Mucosa of descending colon (tissue), 3 donors: ENCODE measurements at places on chromosomes 7 and 10. TPM values are rescaled to one million over a fixed set of nuclear protein-coding genes. Genes with fewer than 3 reads are reported as not detected.

DNA sequence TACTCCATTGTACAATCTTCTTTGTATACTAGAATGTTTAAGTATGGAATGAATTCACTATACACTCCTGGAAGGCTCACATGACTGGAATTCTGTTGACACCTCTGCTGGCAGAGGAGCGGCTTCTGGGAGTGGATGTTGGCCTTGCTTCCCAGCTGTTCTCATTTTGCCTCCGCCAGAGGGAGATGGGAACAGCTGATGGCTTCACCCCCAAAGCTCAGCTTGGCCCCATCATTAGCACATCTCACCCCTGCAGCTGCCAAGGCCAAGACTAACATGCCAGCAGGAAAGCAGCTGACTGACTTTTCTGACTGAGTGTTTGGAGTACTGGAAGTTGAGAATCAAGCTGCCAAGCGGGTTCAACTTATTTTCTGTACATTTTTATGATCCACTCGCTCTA, 15.1 kb downstream of the ADAM12 start:
- DNase-seq, result peak; percentile 39

DNA sequence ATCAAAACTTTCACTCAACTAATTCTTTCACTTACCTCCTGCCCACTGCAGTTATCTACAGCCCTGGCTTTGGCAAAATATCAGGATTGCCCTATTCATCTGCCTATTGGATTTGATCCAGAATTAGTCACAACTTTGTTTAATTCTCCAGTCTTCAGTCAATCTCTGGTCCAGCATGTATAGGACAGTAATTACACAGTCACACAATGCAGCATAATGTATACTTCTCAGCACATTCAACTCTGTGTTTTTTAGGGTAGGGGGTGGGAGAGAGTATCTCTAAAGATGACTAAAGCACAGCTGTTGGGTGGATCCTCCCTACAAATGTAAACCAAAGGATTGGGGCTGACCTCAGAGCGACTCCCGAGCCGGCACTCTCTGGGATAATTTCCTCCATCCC, 17.7 kb upstream of the NRP1 start:
- DNase-seq, result no peak

DNA sequence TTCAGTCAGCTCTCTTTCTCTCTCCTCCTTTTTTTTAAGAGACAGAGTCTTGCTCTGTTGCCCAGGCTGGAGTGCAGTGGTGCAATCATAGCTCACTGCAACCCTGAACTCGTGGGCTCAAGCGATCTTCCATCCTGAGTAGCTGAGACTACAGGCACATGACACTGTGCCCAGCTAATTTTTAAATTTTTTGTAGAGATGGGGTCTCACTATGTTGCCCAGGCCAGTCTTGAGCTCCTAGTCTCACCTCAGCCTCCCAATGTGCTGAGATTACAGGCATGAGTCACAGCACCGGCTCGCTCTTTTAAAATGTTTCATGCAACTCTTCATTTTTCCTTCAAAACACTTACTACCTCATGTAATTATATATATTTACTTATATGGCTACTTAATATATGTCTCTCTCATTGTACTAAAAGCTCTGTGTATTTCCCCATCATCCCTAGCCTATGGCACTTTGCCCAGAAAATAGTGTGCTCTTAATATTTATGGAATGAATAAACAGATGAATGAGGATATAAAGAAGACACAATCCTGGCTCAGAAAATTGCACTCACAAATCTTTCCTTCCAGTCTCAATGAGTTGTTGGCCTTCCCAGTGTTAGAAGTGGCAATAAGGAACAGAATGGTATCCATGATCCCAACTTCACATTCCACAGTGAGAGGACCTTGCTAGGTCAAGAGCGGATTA, 33.9 kb downstream of the EBLN1 start:
- no peak for DNase-seq

GRCh38 chr7:27064159-27064558, 31.6 kb downstream of the HOXA1 start:
- no peak for DNase-seq

- DNase-seq, result no peak
These were observed 504.4 kb downstream of the LRMDA start for GRCh38 chr10:75935650-75936400.

- DNase-seq, result no peak
These were observed 188.4 kb downstream of the SEM1 start for GRCh38 chr7:96521068-96521894.

DNA sequence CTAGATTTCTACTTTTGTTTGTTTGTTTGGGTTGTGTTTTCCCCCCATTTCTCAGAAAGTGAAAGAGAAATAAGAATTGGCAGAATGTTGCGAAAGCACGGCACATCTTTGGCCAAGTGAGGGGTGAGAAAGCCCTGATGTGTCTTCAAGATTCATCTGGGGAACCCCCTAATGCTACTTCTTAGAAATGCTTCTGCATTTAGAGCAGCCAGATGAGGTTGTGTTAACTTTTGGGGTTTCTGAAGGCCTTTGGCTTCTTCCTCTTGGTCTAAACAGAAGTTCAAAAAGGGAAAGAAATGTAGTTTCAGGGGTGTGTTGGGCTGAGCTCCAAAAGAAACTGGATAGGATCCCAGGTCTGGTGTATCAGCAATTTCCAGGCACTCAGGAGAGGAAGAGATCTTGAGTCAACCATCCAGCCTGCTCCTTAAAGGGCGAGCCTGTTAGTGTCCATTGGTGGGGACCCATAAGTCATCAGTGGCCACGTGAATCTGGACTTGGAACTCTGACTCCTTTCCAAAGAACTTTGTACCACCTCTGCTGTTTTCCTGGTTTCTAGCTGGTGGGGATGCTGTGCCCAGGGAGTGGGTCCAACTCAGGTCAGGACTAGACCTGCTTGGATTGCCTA, 6.5 kb downstream of the DUSP5 start:
- DNase-seq, result no peak

- DNase-seq, result no peak
These were observed 3.4 kb downstream of the FAS start for GRCh38 chr10:88994019-88994418.

GRCh38 chr10:110918269-110918642, 724 bp downstream of the BBIP1 start:
- DNase-seq, result peak; percentile 97

GRCh38 chr10:26730552-26730951, 33.1 kb downstream of the PDSS1 start:
- no peak for DNase-seq

DNA sequence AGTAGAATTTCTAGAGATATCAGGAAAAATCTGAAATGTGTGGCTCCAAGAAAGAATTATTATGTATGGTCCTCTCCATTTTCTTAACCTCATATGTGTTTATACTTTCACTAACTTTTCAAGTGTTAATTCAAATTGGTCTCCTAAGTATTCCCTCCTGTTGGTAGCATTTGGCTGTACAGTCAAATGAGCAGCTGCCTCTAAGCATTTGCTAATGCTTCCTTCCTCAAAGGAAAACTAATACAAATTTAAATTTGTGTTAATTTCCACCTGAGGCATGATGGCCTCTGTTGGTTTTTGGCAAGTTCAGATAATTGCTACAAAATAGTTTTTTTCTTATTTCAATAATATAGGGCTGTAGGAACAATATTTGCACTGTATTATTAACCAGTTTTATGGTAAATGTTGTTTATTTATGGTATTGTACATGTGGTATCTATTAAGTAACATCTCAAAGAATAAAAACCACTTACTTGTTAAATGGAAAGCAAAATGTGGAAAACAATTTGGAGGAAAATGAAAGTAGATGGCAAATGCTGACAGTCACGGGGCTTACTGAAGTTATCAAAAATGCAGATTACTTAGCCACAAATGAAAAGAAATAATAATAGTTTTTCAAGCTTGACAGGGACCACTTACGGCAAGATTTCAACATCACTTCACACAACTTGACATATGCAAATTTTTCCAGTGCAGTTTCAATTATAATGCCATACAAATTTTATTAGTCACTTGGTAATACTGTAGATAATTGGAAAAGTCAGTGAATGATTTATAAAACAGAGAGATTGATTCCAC, 299.3 kb upstream of the MEOX2 start:
- no peak for DNase-seq

- no peak for DNase-seq
These were observed 1.3 kb downstream of the BRAT1 start for GRCh38 chr7:2553831-2554581.

DNA sequence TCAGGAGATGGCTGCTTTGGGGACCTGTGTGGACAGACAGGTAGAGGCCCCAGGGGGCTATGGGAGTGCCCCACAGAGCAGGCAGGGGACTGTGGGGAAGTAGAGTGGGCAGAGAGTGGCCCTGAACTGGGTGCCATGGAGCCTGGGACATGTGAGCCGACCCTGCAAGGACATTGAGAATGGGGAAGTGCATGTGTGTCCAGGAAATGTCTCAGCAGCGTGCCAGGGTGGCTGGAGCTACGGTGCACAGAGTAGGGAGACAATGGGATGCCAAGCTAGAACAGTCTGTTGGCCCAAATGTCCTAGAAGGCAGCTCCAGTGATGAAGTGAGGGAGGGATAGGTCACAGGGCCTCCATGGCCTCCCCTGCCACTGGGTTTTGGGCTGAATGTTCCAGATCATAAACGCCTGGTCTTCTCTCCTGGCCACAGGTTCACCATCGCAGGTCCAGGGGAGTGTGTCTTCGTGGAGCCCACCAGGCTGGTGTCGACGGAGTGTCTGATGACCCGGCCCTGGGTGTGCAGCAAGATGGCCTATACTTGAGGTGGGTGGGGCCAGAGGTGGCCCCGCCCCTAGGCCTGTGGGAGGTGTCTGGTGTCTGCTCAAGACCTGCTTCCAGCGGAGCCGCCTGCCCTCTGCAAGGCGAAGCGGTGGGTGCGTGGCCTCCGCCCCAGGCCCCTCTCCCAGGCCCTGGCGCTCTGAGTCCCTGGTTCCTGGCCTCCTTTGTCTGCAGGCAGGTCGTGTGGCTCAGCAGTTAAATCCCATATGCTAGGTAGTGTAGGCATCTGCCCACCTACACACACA, 20.5 kb downstream of the CLEC2L start:
- no peak for DNase-seq

- DNase-seq, result no peak
These were observed 67.6 kb upstream of the VIPR2 start for GRCh38 chr7:159212226-159212625.

The AMPH gene
- total RNA-seq, result 3.2 TPM

The SLC26A3 gene
- 3,849 TPM for total RNA-seq

The CCDC7 gene
- 36.5 TPM for total RNA-seq
